NCI-H526 treated with DMSO at 0.1 percent for 48 hours (cell line): ENCODE measurements at places on chromosomes 1 and 21.

DNA sequence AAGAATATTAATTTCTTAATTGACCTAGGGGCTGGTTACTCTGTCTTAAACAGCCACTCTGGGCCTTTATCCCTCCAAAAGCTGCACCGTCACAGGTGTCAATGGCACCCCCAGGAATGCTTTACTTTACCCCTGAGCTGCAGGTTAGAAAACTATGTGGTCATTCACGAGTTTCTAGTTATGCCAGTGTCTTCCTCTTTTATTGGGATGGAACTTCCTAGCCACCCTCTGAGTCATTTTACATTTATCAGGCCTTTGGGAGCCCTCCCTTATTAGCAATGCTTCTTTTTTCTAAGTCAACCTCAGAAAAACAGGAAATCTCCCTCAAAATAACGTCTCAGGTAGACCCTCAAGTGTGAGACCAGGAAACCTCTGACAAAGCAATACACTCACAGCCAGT is 59.4 kb upstream of the USH2A start:
- no peak for DNase-seq

- DNase-seq: no peak
These were observed 278.1 kb upstream of the CAMK1G start for GRCh38 chr1:209305221-209305954.

DNA sequence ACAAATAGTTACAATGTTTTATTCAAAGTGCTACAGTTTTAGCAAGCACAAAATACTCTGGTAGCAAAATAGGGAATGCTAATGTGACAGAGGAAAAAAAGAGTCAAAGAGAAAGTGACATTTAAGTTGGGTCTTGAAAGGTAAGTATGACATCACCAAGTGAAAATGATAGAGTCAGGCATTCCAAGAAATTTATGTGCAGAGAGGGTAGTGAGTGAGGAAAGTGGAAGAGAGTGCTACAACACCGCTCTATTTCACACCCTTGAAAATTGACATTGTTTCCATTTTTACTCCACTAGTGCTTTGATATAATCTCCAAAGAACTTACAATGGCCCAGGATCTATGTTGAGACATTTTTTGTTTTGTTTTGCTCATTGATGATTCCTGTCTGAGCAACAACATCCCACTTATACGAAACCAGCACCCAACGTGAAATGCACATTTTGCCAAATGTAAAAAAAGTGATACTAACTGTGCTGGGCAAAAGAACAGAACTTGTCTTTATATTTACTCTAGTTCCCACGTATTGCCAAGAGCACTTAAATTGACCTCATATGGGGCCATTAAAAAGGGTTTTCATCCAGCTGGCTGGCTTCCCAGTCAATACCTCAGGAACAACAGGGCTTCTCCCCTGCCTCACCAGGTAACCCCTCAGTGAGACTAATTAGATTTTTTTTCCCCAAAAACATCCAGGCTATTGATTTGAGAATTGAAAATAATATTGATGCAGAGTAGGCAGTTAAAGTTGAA is 206.3 kb upstream of the NR5A2 start:
- no peak for DNase-seq

GRCh38 chr1:233710031-233710430 is 96.1 kb downstream of the KCNK1 start:
- no peak for DNase-seq

- DNase-seq: no peak
These were observed 60.0 kb upstream of the ROR1 start for GRCh38 chr1:63713627-63714481.

DNA sequence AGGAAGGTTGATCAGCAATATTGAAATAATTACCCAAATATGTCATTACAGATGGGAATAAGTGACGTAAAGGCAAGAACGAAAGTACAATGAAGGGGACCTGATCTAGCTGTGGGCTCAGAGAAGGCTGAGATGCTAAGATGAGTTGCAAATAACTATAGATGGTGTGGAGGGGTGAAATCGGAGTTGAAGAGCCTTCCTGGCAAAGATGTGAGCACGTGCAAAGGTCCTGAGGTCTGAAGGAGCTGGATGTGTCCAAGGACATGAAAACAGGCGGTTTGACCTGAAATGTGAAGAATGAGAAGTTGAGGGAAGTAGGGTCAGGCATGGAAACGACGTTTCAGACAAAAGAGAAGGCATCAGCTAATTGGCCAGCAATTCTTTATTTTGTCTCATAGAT is 61.6 kb upstream of the SLC45A1 start:
- DNase-seq: no peak

- no peak for DNase-seq
These were observed 32.4 kb downstream of the PRPF38A start for GRCh38 chr1:52436817-52437216.

GRCh38 chr1:118660769-118661168 is 327.4 kb downstream of the TBX15 start:
- no peak for DNase-seq

DNA sequence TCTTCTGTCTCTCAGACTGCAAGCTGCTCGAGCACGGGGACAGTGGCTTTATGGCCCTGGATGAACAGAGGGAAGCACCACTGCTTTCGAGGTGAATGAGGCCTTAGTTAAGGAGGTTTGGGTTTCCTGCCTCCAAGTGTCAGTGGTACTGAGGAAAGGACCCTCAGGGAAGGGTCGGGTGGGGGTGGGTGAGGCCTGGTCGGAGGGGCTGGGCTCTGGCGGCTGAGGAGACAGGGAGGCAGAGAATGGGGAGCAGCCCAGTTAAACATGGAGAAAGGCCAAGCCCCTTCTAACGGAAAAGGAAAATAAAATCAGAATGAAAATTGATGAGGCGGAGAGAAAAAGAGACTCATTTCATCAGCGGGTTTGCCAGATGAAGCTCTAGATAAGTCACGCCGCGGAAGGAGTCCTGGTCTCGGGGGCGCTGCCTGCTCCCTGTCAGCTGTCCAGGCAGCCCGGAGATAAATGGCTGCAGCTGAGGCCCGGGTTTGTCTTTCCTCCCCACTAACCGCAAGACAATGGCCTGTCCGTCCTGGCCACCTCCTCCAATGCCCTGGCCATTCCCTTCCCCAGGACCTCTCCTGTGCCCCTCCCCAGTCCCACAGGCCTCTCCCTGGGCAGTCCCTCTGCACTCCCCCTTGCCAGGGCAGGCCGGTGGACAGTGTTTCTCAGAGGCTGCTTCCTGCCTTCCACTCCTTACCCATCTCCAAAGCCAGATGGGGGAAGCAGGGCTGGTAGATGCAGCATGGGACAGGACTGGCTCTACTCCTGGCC is 55.2 kb downstream of the LRRN2 start:
- no peak for DNase-seq
